CD8-positive, alpha-beta memory T cell (primary cell): ENCODE measurements at places on chromosomes 3 and 15.

DNA sequence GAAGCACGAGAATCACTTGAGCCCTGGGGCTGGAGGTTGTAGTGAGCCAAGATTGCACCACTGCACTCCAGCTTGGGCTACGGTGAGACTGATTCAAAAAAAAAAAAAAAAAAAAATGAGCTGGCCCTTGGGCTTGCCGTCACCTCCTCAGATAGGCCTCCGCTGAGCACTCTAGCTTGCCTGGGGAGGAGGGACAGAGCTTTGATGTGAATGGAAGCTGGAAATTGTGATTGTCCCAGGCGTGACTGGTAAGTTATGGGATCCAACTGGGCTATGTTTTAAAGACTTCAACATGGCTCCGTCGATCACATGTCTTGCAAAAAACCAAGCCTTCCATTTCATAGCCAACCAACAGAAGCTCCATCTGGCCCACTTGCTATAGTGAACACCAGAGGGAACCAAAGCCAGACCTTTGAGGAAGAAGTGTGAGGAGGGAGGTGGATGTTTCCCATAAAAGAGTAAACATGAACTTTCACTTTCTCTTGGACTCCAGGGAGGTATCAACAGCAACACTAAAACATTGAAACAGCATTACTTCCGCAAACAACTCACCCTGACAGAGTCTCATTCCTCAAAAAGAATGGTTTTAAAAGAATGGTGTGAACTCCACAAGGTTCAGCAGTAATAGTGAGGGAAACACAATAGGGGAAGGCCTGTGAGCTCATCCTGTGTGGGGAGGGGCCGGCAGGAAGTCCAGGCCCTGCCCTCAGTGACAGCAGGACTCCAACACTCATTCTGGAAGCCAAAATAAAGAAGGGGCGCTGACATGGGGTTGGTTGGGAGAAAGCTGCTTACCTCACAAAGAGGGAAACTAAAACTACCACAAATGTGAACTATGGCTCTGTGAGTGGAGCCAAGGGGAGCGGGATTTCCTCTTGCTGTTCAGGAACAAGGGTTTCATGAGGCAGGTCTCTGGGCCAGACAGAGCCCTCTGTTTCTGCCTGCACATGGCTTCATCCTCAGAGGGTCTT lies 59.2 kb upstream of the IL12A start:
- DNase-seq, result no peak

DNA sequence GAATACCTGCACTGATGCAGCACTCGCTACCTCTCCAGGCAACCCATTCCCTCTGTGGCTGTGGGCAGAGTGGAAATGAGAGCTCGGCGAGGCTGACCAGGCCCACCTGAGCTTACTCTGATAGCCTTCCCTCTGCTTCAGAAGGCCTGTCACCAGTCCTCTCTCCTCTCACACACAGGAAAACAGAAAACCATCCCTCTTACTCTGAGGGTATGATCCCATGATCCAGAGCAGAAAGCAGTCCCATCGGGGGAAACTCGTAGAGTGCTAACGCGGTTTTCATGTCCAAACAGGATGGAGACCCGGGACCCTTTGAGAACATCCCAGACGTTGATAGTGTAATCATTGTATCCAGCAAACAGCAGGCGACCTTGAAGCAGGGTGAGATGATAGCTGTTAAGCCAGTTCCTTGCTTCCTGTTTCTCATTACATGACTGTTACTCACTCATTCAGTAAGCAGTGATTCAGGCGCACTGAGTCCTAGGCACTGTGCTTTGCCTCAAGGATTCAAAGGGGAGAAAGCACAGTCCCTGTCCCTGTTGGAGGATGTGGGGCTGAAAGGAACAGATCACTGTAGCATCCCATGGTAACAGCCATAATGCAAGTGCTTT lies 11.8 kb upstream of the BCL2L10 start:
- DNase-seq, result no peak

GRCh38 chr15:61780278-61780980 lies 279.8 kb downstream of the VPS13C start:
- no peak for DNase-seq

- DNase-seq, result no peak
Observed at GRCh38 chr15:60162251-60162967, 158.3 kb downstream of the FOXB1 start.

- no peak for DNase-seq
Observed at GRCh38 chr15:57060799-57061198, 142.4 kb downstream of the TCF12 start.

DNA sequence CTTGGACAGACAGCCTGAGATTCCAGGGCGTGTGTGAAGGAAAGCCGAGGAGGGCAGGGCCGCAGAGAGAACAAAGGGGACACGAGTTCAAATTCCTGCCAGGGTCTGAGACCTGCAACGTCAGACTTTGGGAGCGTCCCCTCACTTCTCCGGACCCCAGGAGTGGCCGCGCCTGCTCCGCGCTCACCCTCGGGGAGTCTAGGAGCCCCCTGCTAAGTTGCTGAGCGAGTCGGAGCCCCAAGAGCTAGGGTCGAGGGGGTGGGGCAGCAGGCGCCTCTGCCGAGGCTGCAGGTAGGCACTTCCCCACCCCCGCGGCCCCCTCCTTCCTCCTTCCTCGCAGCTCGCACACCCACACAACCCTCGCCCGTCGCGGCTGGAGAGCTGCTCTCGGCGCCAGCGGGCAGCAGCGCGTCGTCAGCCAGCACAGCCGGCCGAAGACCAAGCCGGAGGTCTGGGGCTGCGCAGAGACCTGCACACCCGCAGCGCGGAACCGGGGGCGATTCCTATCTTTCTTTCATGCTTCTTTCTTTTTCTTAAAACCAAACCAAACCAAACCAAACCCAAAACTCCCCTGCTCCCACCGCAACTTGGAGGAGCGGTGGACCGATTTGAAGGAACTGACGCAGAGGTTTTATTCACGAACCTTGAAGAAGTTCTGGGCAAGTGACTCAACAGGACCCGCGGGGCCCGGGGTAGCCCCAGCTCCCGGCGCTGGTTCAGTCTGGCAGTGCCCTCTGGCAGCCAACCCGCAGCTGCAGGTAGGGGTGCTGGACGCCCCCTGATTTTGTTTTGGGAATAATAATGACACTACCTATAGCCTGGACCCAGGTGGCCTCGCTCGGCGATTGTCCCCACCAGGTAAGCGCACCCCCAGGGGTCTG lies at the start of gene ANKRD34C:
Gene ANKRD34C (plus strand): TSS at position 352 of the 881 bp plus-strand sequence. CDS start 10,563 bp downstream, outside the sequence.
- no peak for DNase-seq

DNA sequence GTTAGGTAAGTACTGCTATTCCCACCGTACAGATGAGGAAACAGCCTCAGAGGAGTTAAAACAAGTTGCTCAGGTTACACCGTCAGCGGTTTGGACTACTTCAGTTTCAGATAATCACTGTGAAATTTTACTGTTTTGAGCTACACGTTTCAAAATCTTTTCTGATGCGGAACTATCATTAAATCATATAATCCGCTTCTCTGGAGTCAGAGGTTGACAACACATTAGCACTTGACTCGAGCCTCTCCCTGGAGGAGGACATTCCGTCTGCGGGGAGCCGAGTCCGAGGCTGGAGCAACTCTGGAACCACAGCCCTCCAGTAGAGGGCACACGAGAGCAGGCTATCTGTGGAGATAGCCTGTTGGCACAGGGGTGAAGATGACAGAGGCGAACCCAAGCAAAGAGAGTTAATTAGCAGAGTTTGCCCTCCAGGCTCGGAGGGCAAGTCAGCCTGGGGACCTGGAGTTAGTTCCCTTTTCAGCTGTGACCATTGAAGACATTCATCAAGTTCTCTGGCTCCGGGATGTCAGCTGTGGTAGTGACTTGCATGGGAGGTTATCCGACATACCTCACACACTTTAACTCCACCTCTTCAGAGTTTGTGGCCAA lies 131.2 kb downstream of the IGF1R start:
- DNase-seq, result peak; percentile 68

DNA sequence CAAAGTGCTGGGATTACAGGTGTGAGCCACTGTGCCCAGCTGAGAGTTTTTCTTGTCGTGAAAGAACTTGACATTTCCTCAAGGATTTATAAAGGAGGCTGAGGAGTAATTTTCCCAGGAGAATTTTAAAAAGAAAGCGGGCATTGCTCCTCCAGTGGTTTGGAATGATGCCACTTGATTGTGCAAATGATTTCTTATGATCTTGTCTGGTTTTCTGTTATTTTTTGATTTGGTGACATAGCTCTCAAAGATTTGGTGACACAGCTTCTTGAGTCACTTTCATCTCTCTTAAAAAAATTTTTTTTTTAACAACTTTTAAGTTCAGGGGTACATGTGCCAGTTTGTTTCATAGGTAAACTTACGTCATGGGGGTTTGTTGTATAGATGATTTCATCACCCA lies 24.6 kb upstream of the NFKBIZ start:
- no peak for DNase-seq

DNA sequence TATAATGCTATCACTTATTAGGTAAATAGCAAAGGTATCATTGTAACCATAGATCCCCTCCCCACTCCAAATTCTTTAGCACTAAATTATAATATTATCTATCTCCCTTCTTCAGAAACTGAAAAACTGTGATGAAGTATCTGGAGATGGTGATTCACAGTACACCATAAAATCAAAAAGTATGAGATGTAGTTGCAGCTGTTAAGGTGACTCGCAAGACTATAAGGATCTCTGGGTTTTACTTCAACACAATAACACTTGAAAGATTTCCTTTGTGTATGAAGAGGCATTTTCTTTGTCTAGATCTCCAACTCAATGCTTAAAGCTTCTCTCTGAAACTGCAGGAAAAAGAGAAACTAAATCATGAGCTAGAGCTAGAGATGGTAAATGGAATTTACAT lies 46.9 kb downstream of the IFT57 start:
- no peak for DNase-seq

DNA sequence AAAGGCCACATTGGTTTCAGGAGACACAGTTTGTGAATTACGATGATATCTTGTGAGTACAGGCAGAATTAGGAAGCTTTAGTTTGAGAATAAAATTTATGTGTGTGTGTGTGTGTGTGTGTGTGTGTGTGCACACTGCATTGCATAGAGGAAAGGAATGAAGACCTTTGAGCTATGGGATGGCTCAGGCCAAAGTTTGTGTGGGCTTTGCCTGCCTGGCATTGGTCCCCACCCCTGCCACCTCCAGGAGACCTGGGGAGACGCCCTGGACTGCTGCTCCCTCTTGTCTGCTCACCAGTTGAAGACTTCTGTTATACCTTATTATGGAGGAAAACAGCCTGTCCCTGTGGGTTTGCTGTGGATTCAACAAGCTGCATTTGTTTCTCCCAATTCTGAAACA lies 37.2 kb downstream of the TIGIT start:
- DNase-seq, result no peak

DNA sequence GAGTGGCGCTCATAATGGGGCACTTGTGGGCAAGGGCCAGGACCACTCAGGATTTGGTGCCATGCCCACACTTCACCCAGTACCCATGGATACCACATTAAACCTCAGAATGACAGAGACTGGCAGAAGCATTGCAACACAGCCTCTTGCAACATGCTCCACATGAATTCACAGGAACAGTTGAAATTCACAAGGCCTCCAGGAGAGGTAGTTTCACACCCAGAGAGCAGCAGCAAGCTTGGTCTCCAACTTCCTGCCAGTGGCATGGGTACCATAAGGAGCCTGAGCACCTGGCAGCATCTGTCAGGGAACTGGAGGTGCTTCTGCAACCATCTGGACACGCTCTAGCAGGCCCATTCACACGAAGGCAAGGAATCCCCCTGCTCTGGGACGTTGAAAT lies 101.0 kb downstream of the OSBPL10 start:
- no peak for DNase-seq

- DNase-seq, result no peak
Observed at GRCh38 chr15:66481107-66481856, 16.3 kb downstream of the SNAPC5 start.

DNA sequence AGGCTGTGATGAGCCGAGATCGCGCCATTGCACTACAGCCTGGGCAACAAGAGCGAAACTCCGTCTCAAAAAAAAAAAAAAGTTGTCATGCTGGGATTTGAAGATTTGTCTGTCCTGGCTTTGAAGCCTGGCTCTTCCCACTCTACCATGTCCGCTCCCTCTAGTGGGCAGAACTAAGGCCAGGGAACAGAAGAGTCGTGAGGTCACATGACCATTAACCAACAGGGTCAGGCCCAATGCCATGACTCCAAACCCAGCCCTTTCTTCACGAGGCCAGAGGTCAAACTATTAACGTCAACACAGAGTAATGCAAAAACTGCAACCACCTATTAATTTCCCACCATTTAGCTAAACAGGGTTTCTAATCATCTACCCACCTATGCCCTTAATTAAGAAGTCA lies 212.1 kb downstream of the ADAMTS17 start:
- DNase-seq, result no peak

DNA sequence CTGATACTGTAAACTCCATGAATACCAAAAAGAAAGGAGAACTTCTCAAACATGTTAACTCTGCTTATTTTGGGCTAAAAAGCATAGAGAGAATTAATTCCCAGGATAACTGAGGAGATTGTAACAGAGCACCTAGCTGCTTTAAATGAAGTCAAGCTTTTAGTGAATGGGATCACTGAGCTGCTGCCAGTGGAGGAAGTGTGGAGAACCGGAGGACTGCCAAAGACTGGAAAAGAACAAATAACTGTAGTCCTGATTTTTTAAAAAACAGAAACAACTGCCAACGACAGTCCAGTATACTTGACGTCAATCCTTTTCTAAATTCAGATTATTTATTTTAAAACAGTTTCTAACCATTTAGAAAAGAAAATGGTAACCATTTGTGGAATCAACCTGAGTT lies 3.3 kb downstream of the C3orf70 start:
- DNase-seq, result no peak

DNA sequence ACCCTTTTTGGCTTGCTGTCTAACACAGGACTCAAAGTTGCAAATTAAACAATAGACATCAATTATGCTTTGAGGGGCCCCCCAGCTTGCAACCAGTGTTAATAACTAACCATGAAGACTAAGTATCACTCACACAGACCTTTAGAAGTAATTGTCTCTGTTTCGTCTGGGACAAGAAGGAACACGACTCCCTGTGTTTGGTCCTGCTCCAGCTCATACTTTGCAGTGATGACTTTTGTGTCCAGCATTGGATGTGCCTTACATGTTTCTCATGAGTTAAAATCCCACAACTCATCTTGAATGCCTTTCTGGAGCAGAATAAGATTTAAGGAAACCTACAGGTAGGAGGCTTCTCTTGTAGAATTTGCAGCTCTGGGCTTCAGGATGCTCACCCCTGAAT lies 53.1 kb downstream of the GMNC start:
- no peak for DNase-seq

DNA sequence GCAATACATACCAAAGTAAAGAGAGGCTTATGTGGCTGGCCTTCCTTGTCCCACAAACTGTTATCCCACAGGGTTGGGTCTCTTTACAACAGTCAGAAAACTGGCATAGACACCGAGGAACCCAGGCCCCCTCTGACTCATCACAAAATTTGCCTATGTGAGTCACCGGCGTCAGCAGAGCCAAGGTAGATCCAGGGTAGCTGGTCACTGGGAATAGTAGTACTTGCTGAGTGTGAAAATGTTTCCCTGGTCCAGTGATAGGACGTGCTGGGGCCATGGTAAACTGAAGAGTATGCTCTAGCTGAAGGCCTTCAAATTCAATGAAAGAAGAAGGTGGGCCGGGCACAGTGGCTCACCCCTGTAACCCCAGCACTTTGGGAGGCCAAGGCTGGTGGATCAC lies 27.1 kb upstream of the SKIL start:
- DNase-seq, result no peak

- DNase-seq, result no peak
Observed at GRCh38 chr15:71050461-71050860, 64.8 kb upstream of the THSD4 start.

- DNase-seq, result no peak
Observed at GRCh38 chr3:164851905-164852304, 226.4 kb downstream of the SI start.

- peak; percentile 72 for DNase-seq
Observed at GRCh38 chr3:10008588-10009344, 17.5 kb upstream of the FANCD2 start.
